ENCODE measurements at places on chromosomes 5 and 9.
A peak's percentile ranks its signal among the peaks of the same experiment; 100 is the strongest.

DNA sequence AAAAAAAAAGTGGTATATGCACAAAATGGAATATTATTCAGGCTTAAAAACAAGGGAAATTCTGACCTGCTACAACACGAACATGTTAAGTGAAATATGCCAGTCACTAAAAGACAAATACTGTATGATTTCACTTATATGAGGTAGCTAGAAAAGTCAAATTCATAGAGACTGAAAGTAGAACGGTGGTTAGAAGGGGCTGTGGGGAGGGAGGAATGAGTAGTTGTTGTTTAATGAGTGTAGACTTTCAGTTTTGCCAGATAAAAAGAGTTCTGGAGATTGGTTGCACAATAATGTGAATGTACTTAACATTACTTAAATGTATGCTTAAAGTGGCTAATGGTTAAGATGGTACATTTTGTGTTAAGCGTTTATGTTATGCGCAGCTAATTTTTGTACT, 79.5 kb upstream of the IL12B start:
- DNase-seq = no peak

- no peak for DNase-seq
Measured at GRCh38 chr5:138102454-138103318, 18.9 kb downstream of the WNT8A start.

GRCh38 chr5:134982230-134982629, 14.5 kb downstream of the CATSPER3 start:
- DNase-seq = no peak

- peak; percentile 40 for DNase-seq
Measured at GRCh38 chr9:129624168-129624759, 1.7 kb upstream of the NTMT1 start.

GRCh38 chr9:6543204-6543603, 102.3 kb downstream of the GLDC start:
- DNase-seq = no peak

GRCh38 chr5:147918899-147919298, 12.6 kb upstream of the C5orf46 start:
- no peak for DNase-seq

GRCh38 chr5:1032551-1033027, 24.0 kb downstream of the NKD2 start:
- DNase-seq = no peak

GRCh38 chr9:137305060-137305797, 3.2 kb upstream of the NRARP start:
- peak; percentile 54 for DNase-seq

- no peak for DNase-seq
Measured at GRCh38 chr5:7753596-7753995, 97.3 kb downstream of the CFAP90 start.

GRCh38 chr5:22604711-22605110, 248.4 kb downstream of the CDH12 start:
- no peak for DNase-seq

GRCh38 chr5:2326601-2327000, 424.9 kb downstream of the IRX2 start:
- DNase-seq = no peak

- no peak for DNase-seq
Measured at GRCh38 chr9:106414042-106414441, 448.9 kb upstream of the ZNF462 start.

- no peak for DNase-seq
Measured at GRCh38 chr5:43370352-43370751, 41.8 kb downstream of the CCL28 start.

DNA sequence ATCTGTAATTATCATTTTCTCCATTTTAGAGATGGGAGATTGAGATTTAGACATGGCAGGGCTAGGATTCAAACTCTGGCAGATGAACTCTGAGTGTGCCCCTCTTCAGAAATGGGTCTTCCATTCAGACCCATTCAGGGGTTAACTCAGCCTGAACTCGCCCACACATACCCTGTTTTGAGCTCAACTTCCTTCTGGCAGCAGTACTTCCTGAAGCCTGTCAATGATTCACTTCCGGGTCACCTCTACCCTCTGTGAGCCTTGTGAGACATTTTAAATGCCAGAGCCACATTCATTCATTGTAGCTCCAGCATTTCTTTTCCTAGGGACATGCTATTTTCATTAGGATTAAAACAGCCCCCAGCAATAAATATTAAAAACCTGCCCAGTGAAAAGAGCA, 209.3 kb upstream of the SLC24A2 start:
- no peak for DNase-seq

All from activated naive CD4-positive, alpha-beta T cell (primary cell).